ENCODE measurements at places on chromosomes 13 and 19.

DNA sequence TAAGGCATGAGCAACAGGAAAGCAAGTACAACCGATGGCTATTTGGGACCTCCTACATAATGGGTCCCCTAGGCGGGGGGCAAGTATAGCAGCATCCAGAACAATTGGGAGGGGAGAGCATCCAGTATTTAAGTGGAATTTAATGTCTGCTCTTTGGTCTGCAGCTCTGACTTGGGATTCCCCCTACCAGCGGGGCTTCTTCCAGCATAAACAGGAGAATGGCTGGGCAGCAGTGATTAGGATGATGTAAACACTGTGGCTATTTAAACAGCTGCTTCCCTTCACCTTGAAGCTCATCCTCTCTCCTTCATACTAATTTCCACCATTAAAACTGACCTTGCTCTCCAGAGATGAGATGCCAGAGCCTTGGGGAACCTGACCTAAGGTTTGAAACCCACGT is 73.9 kb upstream of the OXGR1 start:
- DNase-seq, result no peak

DNA sequence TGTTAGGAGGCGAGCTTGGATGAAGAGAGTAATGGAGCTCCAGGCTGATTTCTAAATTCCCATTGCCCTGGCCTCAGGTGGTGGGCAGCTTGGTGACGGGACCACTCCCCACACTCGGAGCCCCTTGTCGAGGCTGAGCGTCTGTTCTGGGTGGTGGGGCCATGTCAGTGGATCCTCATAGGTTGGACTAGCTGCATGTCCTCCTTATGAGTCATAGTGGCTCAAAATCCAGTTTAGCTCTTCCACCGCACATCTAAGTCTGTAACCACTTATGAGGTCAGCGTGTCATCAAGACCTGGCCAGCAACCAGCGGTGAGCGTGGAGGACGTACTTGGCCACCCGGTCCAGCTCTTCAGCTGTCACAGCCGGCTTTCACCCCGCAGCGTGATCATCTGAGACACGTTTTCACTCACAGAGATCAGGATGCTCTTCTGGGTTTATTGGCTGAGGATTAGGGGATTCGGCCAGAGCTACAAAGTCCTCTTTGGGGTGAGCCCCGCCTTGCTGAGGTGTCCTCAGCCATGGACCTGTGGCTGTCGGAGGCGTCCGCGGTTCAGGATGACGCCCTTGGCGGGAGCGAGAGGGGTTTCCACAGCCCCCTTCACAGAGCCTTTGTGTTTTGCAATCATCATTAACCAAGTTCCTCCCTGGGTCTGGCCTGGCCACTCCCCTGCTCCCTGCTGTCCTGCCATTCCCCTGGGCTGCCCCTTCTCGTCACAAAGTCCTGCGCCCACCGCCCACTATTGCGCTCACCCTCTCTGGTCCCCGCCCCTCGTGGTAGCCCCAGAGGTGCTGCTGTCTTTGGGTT is 41.9 kb downstream of the ADPRHL1 start:
- DNase-seq, result no peak

DNA sequence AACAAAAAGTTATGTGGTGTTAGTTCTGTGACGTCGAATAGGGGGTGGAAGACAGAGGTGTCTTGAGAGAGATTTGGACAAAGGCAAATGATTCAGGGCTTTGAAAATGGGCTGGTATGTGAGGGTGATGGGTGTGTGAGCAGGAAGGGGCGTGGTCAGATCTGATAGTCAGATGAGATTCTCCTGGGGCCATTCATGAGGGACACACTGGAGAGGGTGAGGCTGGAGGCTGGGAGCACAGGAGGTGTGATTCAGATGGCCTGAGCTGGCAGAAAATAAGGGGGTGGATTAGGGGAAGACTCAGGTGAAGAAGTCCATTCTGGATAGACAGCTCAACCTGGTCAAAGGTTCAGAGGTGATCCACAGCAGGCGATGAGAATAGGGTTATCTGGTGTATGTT is 28.0 kb downstream of the CYP4F22 start:
- no peak for DNase-seq

GRCh38 chr19:52110780-52111179 is 15.2 kb upstream of the ZNF841 start:
- DNase-seq, result no peak

DNA sequence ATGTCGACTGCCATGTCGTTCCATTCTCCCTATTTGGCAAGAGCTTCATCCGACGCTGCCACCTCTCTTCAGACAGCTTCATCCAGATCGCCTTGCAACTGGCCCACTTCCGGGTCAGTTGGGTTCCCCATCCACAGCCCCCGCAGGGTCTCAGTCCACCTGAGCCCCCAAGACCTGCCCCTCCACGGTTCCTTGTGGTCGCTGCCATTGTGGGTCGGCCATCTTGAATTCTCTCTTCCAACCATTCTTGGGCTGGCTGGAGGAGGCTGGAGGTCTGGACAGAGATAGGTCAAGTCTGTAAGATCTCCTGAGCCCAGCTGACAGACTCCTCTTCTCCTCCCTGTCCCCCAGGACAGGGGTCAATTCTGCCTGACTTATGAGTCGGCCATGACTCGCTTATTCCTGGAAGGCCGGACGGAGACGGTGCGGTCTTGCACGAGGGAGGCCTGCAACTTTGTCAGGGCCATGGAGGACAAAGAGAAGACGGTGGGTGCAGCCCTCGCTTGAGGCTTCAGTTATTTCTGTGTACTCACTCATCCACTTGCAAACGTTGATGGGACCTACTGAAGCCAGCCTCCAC is 19.5 kb downstream of the CPT1C start:
- DNase-seq, result no peak

GRCh38 chr13:80931118-80931517 is 590.2 kb upstream of the SPRY2 start:
- DNase-seq, result no peak

DNA sequence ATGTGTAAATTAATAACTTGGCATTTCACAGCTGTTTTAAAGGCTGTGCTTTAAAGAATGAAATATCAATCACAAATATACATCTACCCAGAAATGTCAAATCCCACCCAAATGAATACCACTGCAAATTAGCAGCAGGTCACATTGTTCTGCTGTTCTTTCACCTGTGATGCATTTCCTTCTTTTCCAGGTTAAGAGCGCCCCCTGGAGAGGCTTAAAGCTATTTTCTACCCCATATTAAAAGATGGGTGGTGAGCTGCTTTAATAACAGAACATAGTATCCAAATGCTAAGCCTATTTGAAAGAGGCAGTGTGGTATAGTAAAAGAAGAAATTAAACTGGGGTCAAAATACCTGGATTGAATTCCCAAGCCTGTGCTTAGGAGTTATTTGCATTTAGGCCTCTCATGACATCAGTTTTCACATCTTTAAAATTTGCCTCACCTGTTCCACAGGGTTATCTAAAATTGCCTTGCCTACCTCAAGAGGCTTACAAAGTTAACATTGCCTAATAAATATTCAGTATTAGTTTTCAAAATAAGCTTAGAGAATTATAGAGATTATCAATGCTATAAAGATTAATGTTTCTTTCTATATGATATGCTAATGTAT is 396.9 kb upstream of the SLITRK5 start:
- no peak for DNase-seq

GRCh38 chr13:20416223-20416745 is 109.4 kb downstream of the CRYL1 start:
- no peak for DNase-seq

GRCh38 chr13:77751513-77752456 is 54.3 kb downstream of the SLAIN1 start:
- DNase-seq, result no peak

DNA sequence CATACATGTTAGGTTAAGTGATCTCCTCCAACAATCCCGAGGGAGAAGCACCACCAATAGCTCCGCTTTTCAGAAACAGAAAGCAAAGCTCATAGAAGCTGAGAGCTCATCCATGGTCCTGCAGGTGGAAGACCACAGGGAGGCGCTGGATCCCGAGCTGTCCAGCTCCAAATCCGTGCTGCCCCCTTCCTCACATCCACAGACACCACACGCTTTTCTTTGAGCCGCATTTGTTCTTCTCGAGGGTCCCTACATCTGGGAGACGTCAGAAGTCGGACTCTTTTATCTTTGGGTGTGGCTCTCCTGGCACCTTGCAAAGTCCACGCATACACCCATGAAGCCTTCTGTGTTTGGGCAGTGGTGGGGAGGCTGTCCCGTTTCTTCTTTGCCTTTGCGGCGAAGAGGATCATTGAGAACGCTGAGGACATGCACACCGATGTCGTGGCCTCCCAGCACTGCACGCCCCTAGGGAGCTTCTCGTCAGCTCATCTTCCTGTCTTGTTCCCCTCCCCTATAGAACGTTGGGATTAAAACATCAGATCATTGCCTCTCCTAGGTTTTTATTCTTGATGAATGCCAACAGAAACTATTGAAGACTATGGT is 184.8 kb downstream of the TEX29 start:
- no peak for DNase-seq

GRCh38 chr19:29741776-29742175 is 26.7 kb upstream of the C19orf12 start:
- DNase-seq, result no peak

GRCh38 chr13:23505007-23505406 is 65.2 kb upstream of the TNFRSF19 start:
- no peak for DNase-seq

DNA sequence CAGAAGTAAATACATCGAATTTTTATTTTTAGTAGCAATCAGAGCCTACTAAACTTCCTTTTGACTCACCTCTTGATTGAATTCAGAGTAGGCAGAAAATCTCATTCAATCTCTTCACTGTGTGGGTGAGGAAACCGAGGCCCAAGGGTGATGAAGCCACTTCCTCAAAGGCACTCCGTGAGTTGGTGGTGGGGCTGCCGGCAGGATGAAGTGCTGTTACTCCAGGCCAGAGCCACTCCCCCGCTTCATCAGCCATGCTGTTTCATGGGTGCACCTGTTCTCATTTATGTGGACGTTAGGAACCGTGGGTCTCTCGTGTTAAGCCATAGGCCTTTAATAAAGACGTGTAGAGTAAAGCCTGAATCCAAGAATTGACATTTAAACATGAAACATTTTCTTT is 13.2 kb downstream of the ING1 start:
- DNase-seq, result no peak

- no peak for DNase-seq
Observed at GRCh38 chr19:13839938-13840304, 37.0 kb upstream of the NANOS3 start.

- DNase-seq, result no peak
Observed at GRCh38 chr19:10742476-10742875, 24.6 kb downstream of the DNM2 start.

GRCh38 chr13:98576200-98576945 is 534 bp downstream of the STK24 start:
- DNase-seq, result no peak

DNA sequence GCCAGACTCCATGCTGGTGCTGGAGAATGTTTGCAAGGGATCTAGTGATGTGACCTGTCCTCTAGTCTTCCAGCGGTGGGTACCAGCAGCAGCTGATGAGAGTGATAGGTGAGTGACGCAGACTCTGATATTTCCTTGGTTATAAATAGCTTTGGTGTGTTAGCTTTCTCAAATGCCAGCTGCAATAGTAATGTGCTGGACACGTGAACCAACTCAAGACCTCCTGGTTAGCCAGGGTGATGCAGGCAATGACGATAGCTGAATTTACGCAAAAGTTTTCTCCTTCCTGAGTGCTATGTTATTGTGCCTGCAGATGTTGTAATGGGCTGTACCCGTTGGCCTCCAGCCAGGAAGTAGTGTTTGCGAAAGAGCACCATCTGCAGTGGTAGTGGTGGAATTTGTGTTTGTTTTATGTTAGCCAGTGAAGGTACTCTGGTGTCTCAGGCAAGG is 129.5 kb downstream of the CYSLTR2 start:
- peak; percentile 21 for DNase-seq

DNA sequence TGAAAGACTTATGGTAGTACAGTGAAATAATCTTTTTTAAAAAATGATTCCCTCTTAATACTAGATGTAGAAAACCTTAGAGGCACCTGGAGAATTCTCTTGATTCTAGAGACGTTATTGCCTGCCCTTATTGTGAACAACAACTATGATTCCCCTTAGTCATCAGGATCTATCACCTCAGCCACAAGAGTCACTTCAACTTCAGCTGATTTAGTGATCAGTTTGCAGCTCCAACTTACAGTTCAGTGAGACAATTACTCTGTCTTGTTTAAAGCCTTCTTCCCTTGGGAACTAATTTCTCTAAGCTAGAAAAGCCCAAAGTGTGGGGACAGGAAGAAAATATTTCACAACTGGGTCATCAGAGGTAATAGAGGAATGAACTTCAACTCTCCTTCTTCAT is 254.3 kb upstream of the SLITRK1 start:
- DNase-seq, result no peak

GRCh38 chr19:33482476-33482875 is 39.1 kb downstream of the PEPD start:
- no peak for DNase-seq

GRCh38 chr19:31676271-31677004 is 327.2 kb upstream of the TSHZ3 start:
- no peak for DNase-seq

DNA sequence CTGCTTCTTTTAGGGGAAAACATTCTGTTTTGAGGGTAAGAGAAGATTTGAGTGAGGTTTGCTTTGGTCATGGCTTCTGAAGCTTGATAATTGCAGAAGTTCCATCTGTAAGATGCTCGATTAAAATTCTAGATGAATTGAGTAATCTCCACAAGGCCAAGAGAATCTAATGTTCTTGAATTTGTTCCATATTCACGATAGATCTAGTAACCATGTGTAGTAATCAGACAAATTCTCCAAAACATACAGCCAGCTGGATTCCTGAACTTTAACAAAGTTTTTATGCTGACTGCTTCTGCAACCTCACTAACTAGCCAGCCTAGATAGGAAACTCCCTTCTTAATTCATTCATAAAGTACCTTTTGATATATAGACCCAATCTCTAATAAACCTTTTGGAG is 92.7 kb downstream of the COL4A2 start:
- DNase-seq, result no peak

DNA sequence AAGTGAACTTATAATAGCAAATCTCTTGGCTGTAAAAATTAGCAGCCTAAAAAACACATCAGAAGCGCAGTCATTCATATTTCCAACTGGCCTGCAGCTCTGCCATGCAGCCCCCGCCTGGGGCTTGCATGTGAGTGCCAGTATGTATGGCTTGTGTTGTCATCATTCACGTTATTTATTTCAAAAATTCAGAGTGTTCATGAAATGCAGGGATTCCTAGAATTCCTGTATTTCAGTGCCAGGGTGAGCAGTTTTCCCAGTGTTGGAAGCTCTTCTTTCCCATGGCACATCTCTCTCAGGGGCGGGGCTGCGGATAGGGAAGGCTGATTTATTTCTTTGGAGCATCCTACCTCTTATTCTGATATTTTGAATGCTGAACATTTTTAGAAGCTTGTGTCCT is 234.6 kb downstream of the FGF9 start:
- no peak for DNase-seq

DNA sequence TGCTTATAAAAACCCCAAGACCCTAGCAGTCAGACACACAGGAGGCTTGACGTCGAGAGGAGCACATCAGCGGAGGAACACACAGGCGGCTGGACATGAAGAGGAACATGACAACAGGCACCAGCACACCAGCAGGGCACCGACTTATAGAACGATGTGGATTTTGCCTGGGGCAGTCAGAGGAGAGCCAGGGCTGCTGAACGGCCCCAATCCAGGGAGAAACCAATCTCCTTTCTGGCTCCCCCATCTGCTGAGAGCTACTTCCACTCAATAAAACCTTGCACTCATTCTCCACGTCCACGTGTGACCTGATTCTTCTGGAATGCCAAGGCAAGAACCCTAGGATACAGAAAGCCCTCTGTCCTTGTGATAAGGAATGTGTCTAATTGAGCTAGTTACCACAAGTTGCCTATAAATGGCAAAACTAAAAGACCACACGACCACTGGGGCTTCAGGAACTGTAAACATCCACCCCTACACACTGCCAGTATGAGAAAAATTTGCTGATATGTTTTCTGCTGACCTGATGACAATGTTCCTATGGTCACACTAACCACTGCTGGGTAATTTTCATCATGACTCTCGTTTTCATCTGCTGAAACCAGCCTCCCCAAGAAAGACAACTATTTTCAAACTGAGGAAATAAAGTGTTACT is 35.8 kb upstream of the CEACAM21 start:
- DNase-seq, result no peak

Data from GOT3 (cell line).